ENCODE measurements at places on chromosomes 1 and 21.

DNA sequence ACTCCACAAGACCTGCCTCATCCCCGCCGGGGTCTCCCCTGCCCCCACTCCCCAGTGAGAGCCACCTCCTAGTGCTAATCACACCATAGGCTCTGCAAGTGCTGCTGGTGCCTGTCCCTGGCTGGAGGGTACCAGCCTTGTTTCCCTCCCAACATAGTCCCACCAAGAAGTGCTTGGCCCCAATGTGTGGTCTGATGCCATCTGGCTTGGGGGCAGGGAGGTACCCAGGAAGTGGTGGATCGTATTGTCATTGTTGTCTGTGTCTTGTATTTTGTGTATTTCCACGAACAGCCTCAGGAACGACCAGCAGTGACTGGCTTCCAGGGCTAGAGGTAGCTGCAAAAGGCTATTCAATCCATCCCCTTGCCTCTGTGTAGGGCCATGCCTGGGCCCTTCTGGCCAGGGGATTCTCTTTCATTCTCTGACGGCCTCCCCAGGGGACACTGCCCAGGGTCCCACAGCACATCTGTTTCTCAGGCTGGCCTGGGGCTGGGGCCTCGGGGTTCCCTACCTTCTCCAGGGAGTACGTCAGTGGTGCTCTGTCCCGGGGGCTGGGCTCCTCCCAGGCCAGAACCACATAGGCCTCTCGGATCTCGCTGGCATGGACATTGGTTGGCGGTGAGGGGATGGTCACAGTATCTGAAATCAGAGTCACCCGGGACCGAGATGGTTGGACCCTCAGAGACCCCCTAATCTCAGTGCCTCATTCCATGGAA, 22.8 kb downstream of the MYOM3 start:
- no peak for DNase-seq

DNA sequence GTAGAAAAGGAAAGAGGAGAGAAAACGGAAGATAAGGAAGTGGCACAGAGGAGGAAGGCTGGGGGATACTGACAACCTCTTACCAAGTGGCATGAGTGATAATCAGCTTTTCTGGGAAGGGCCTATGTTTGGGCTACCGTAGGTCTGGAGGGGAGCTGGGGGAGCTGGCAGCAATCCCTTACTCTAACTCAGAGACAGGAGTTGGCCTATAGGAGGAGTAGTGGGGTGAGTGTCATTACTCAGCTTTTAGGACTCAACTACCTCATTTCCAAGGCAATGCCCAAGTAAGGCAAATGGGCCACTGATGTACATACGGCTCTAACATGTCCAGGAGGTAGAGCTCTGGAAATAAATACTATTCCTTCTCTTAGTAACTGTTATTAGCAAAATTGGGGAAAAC, 48.7 kb upstream of the DMRTA2 start:
- no peak for DNase-seq

DNA sequence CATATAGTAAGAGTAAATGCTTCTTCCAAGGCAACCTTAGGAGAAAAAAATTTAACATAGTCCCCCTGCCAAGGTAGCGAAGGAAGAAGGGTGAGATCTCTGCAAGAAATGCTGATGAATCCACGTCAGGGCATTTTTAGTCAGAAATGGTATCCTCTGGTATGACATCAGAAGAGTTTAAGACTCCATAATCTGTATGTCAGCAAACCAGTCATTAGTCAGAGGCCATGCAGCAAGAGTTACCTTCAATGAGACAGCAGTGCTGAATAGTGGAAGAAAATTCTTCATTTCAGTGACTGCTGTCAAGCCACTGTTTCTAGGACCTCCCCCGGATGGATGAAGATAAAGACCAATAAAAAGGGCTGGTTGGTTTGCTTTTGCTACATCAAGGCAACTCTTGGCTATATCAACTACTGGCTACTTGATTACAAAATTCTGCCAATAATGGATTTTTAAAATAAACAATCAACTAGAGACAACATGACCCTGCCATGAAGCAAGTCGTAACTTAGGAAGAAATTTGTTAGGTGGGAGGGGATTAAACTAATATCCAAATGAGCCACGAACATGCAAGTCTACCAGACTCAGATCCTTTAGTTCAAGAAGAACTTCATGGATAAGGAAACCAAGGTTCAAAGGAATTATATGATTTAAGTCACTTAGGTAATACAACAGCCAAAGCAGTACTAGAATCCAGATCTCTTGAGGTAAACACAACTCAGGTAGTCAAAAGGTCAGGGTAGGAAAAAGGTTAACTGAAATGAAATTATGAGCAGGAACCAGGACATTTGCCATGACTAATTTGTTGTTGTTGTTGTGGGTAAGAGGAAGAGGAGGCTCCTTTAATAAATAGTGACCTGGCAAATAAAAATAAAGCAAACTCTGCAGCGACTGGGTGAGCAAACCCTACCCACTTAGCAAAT, 25.6 kb upstream of the GUCA2A start:
- no peak for DNase-seq

DNA sequence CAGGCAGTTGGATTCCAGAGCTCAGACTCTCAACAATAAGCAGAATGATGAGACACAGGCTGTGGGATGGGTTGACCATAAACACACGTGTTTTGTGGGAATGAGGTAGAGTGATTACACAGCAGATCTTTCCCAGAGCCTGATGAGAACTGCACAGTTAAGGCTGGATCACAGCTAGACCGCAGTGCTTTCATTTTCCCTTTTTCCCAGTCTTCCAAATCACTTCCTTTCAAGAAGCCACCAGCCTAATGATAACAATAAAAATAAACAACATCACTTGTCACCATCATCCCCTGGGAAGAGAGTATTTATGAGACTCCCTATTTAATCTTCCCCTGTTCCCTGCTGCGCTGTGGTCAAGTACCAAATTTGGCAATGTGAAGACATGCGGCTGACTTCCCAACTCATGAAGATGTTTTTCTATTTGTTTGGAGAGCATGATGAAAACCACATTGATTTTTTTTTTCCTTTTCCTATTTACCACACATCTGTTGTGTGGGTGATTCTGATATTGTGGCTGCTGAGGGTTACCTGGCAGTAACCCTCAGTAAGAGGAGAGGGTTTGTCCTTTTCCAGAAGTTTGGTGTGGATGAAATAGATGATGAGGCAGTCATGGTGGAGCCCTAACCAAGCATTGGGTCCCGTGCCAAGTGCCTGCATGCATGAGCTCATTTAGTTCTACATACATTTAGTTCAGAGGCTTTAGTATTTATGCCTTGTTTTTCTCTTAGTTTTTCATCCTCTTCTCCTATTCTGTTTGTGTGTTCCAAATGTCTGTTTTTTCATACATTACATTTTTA, 248.9 kb upstream of the HOOK1 start:
- no peak for DNase-seq

GRCh38 chr1:34696230-34696629, 58.6 kb upstream of the GJB5 start:
- DNase-seq, result no peak

DNA sequence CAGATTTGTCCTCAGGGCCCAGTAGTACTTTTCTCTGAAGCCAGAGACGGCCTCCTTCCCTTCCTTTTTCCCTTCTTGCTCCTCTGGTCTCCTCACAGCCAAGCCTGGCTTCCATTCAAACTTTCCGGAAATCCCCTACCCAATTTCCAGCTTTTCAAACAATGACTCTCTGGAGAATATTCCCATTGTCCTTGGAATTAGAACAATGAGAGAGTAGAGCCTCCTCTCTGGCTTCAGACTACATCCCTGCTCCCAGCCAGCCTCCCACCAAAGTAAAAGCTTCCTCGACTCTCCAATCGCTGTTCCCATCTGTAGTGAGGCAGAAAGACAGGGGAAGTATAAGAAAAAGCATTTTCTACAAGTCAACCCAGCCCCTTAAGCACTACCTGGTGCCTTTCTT, 77.7 kb upstream of the SOX13 start:
- DNase-seq, result no peak

- DNase-seq, result no peak
Observed at GRCh38 chr21:34890724-34891612, 158.1 kb downstream of the RUNX1 start.

DNA sequence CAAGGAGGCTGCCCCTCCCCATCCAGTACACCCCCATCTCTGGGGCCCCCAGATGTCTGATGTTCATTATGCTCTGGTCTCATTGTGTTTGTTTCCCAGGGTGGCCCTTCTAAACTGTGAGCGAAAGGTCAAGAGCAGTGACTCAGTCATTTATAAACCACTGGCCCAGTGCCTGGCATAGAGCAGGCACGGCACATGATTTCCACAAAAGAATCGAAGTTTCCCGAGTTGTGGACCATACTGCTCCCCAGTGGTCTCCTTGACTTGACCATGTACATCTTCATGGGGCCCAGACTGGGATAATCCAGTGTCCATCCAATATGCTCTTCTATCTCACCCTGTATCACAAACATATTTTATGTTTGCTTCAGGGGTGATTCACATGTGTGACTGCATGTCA, 153.3 kb downstream of the NR5A2 start:
- no peak for DNase-seq

GRCh38 chr1:243315893-243316292, 60.1 kb downstream of the SDCCAG8 start:
- no peak for DNase-seq

DNA sequence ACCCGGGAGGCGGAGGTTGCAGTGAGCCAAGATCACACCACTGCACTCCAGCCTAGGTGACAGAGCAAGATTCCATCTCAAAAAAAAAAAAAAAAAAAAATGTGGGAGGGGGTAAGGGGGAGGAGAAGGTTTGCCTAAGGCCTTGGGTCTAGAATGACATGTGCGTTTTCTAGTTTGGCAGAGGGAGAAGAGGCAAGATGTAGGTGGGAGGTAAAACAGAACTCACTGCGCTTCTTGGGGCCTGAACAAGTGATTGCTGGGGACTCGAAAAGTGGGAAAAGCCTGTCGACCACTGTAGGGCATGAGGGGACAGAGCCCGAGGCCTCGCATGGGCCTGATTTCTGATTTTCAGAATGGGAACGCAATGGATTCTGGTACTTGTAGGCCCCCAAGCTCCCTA, 19.9 kb downstream of the RUNX3 start:
- DNase-seq, result no peak

- no peak for DNase-seq
Observed at GRCh38 chr1:17588048-17588871, 48.8 kb downstream of the ARHGEF10L start.

GRCh38 chr1:233261206-233261605, 34.3 kb downstream of the PCNX2 start:
- no peak for DNase-seq

- DNase-seq, result no peak
Observed at GRCh38 chr21:37200641-37201480, 66.3 kb downstream of the VPS26C start.

DNA sequence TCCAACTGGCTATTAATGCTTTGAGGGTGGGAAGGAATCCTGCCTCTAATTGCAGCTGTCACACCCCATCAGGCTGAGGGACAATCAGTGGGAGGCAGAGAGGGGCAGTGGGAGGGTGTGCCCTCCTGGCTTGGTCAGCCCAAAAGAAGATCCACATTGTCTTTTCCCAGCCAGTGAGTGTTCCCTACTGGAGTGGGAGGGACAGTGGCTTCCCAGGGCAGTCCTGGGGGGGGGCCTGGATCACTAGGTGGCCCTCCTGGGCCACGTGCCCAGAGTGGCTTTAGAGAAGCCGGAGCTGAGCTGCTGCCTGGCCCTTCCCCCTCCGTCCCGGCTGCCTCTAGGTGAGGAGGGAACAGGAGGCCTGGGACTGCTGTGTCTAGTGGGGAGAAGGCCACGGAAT, 14.0 kb downstream of the INKA2 start:
- no peak for DNase-seq

DNA sequence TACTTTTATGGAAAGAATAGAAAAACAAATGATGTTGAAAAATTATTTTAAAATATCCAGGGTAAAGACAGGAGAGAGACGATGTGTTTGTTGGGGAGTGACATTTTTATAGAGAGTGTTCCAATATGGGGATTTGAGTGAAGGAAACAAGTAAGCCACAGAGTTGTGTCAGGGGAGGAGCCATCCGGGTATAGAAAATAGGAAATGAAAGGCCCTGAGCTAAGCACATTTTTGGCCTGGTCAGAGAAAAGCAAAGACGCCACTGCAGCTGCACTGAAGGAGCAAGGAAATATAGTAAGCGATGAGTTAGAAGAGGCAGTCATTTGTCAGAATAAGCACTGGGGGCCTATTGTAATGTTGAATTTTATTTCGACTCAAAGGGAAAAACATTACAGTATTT, 107.3 kb upstream of the ADGRL4 start:
- DNase-seq, result no peak

DNA sequence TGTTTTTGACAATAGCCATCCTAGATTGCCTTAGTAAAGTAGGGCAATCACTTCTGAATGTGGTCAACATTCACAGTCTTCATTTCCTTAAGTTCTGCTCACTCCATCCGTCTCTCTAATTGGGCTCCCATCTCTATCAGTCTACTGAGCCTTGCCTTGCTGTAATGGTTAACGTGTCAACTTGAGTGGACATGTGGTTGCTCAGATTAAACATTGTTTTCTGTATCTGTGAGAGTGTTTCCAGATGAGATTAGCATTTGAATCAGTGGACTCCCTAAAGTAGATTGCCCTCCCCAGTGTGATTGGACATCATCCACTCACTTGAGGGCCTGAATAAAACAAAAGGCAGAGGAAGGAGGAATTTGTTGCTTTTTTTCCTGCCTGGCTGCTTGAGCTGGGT, 26.4 kb downstream of the C1orf216 start:
- no peak for DNase-seq

DNA sequence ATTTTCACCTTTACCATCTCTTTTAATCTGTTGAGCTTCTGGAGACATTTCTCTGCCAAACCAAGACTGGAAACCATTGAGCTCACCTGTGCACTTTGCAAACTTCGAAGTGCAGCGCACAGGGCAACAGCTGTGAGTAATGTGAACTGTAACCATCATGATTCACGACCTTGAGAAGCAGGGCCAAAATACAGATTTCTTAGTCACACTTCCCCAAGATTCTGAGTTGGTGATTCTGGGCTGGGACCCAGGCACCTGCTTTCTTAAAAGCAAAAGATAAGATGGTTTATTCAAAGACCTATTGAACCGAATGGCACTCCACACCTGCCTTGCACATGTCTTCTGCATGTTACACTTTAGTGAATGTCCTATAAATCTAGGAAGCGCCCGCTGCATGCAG, 10.2 kb downstream of the AGTRAP start:
- no peak for DNase-seq

- DNase-seq, result no peak
Observed at GRCh38 chr21:39016740-39017315, 166.4 kb downstream of the PSMG1 start.
